Fibroblast of skin of right biceps (primary cell): ENCODE measurements at places on chromosomes 5 and 9.
A peak's percentile ranks its signal among the peaks of the same experiment; 100 is the strongest.

DNA sequence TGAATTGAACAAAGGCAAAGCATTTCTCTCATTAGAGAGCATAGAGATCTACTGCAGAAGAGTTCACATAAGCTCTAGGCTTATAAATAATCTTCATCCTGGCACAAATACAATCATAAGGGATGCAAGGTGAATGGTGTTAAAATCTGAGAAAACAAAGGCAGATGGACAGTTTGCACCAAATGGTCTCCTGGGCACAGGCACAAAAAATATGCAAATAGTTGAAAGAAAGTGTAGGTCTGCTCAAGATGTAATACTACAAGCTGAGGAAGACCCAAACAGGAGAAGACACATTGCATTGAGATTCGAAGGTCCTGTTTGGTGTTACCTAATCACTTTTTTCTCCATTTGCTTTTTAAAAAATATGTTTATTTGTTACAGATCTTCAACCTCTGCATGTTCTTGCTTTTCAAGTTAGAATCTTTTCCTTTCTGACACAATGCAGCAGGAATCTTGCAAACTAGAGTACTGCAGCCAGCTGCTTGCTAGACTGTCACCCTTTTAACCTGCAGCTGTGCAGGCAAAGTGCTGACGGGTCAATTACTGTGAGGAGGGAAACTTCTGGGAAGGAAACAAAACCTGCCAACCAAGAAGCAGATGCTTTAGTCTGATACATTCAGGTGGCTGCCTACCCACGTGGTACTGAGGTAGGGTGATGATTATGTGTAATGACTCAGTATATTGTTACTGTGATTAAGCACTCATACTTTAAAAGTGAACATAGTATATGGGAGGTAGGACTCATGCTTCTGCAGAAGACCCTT, 1048.6 kb upstream of the SEMA6A start:
- DNase-seq = no peak

DNA sequence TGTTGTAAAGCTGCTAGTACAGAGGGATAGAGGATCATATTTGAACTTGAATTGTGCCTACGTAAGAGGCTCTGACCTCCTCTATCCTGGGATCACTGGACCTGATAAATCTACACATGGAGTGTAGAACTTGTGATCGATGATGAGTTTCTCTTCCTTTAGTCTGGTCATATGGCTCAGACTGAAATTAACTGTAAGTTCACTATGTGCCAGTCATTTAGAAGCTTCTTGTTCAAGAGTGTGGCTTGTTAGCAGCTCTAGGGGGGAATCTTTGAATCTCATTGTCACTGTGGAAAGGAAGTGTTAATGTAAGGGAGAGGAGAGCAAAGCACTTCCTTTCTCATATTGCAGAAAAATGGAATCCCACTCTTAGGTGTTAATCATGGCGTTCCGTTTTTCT, 12.1 kb downstream of the ZBTB34 start:
- DNase-seq = no peak

- DNase-seq = no peak
Observed at GRCh38 chr9:123108976-123109375, 75.5 kb downstream of the GPR21 start.

- no peak for DNase-seq
Observed at GRCh38 chr5:180133971-180134508, 62.5 kb upstream of the RNF130 start.

- peak; percentile 40 for DNase-seq
Observed at GRCh38 chr5:138463419-138464007, 1.8 kb upstream of the EGR1 start.

DNA sequence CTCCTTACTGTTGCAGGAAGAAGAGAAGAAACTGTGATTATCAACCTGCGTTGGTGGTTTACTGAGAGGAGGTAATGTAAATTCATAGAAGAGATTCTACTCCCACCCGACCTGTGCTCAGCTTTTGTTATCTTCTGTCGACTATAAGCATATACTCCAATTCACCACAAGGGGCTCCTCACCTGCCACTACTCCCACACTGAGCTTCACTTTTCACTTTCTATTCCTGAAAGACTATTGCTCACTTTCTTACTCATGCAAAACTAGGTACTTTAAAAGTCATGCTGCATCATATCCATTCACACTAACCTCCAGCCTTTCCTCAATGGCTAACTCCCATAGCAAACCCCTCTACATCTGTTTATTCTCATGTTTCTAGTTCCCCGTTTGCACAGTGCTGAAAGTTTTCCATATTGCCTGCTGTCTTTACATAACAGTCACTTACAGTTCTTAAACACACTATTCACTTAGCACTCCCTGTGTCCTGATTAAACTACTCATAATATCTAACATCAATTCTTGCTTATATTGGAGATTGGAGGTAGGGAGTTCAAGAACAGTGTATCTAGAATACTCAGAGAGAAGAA, 1062.6 kb downstream of the NR2F1-AS1 start:
- DNase-seq = peak; percentile 56

DNA sequence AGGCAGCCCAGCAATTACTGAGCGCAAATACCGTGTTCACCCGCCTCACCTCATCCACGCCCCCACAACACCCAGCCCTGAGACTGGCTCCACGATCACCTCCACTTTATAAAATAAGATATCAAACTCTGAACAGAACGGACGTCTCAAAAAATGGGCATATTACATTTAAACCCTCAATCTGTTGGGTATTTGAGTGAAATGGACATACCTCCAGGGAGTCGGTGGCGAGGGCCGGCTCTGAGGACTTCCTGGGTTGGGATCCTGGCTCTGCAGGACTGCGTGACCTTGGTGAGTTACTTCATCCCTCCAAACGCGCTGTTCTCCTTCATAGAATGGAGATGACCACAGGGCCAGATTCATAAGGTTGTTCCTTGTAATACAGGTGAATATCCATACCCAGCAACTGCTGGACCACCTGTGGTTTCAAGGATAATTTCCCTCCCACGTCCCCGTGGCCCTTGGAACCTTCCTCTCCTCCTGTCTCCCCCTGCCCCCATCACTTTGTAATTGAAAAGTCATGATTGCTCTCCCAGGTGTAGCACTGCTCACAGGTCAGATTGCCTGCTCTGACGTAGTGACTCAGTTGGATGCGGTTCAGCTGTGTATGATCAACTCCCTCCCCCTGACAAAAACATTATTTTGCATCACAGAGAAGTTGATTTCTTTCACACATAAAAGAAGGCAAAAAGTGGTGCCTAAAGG, 135.6 kb downstream of the KCNIP1 start:
- no peak for DNase-seq

GRCh38 chr5:154410008-154410407, 35.8 kb upstream of the SAP30L start:
- no peak for DNase-seq

DNA sequence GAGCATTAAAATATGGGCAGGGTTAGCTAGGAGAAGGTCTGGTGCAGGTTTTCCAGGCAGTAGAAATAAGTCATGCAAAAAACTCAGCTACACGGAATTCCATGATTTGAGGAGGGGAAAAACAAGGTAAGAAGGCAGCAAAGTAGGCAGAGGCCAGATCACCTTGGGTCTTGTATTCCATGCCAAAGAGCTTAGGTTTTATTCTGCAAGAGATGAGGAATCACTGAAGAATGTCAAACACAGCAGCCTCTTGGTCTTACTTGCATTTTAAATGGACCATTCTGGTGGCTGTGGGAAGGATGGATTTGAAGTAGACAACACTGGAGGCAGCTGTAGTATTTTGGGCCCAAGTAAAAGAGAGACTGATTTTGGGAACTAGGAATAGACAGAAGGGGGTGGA, 8.6 kb downstream of the TRPM3 start:
- DNase-seq = no peak

GRCh38 chr5:172164769-172165212, 23.2 kb downstream of the STK10 start:
- DNase-seq = no peak

GRCh38 chr9:2155966-2156365, 140.8 kb downstream of the SMARCA2 start:
- DNase-seq = no peak

DNA sequence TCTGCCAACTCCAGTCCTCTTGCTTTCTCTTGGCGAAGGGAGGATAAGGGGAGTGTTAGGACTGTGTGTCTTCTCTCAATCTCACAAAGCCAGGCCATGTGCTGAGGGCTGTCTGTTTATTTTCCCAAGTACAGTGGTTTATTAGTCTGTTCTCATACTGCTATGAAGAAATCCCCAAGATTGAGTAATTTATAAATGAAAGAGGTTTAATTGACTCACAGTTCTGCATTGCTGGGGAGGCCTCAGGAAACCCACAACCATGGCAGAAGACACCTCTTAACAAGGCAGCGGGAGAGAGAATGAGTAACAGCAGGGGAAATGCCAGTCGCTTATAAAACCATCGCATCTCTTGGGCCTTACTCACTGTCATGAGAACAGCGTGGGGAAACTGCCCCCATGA, 36.2 kb upstream of the CKS2 start:
- peak; percentile 88 for DNase-seq

GRCh38 chr9:19198406-19198805, 32.1 kb upstream of the DENND4C start:
- DNase-seq = no peak

DNA sequence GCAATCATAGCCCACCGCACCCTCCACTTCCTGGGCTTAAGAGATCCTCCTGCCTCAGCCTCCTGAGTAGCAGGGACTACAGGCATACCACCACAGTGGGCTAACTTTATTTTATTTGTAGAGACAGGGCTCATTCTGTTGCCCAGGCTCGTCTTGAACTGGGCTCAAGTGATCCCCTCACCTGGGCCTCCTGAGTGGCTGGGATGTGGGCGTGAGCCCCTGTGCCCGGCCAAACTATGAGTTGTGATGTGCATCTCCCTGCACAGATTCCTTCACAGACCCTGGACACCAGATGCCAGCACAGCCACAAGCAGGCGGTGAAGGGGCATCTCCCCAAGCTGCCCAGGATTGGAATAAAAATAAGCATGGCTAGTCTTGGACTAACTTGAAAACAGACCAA, 244.9 kb upstream of the IRX1 start:
- DNase-seq = no peak

GRCh38 chr9:135908754-135909204, 1.4 kb upstream of the CAMSAP1 start:
- DNase-seq = no peak

DNA sequence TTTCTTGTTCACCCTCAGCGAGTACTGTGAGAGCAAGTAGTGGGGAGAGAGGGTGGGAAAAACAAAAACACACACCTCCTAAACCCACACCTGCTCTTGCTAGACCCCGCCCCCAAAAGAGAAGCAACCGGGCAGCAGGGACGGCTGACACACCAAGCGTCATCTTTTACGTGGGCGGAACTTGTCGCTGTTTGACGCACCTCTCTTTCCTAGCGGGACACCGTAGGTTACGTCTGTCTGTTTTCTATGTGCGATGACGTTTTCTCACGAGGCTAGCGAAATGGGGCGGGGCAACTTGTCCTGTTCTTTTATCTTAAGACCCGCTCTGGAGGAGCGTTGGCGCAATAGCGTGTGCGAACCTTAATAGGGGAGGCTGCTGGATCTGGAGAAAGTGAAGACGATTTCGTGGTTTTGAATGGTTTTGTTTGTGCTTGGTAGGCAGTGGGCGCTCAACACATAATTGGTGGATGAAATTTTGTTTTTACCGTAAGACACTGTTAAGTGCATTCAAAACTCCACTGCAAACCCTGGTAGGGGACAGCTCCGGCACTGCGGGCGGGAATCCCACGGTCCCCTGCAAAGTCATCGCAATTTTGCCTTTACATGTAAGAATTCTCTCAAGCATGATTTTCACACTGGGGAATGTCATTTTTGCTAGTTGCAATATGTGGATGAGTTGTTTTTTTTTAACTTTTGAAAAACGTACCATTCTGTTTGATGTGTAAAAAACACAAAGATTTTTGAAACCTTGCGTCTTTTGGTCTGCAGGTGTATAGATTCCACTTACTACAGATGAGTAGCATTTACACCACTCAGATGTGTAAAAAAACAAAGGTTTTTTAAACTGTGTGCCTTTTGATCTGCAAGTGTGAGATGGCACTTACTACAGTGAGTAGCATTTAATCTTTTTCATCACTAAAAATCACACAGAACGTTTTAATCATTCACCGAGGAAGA, 631 bp upstream of the C9orf72 start:
- peak; percentile 99 for DNase-seq
